ENCODE measurements at places on chromosomes 3 and 15. TPM values are rescaled to one million over a fixed set of nuclear protein-coding genes. Genes with fewer than 3 reads are reported as not detected.

GRCh38 chr15:47812470-47812999 is 95.2 kb downstream of the SEMA6D start:
- DNase-seq, result no peak

DNA sequence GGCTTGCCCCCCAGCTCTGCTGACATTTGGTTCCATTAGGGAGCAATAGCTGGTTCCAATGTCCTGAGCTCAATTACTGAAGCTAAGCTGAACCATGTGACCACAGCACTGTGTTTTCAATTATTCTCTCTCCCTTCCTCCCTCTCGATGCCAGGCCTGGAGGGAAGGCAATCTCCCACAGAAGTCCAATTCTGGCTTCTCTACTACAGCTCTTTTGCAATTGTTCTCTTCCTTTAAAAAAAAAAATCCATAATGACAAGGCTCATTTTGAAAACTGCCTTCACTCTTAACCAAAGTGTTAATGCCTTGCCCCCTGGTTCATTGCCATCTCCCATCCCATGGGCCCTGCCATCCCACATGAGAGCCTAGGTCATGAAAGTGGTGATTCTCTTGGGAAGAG is 24.8 kb downstream of the IL16 start:
- DNase-seq, result peak; percentile 2

- DNase-seq, result peak; percentile 65
Measured at GRCh38 chr3:54670201-54671000, 257.5 kb downstream of the LRTM1 start.

DNA sequence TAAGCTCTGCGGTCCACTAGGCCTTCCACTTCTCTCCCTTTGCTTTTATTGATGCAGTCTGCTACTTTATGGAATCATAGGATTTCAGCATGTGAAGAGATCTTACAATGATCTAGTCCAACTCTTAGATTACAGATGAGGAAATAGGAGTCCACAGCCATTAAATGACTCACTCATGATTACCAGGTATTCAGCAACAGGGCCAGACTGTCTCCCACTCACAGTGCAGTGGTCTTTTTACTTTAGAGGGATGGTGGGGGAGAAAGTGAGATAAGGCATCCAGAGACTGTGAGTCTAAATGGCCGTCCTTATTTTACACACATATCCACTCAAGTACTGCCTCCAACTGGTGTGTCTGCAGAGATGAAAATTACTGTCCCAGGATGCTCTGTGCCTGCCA is 88.5 kb upstream of the SKOR1 start:
- no peak for DNase-seq

DNA sequence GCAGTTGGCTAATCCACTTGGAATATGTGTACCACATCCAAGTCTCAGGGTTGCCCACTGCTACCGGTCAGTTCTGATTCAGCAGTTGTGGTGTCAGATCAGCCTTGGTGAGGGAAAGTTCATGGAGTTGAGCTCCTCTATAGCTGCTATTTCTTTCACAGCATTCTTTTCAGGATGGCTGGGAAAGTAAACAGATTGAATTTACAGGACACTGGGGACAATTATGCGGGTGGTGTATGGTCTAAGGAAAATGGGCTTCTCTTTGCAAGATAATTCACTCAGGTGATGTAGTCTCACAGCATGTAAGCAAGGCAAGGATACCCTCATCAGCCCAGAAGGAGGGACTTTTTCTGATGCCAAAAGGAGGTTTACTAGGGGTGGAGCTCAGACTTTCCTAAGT is 249.9 kb downstream of the DOCK3 start:
- no peak for DNase-seq

- DNase-seq, result peak; percentile 56
Measured at GRCh38 chr3:158097593-158098308, 8.5 kb downstream of the SHOX2 start.

Gene EPB42
- 5.3 TPM for polyA plus RNA-seq

Gene ROPN1B
- polyA plus RNA-seq, result 1.6 TPM
